ENCODE measurements at places on chromosomes 11 and 22.

GRCh38 chr22:47194476-47195155, 432.2 kb downstream of the TBC1D22A start:
- no peak for DNase-seq

- no peak for DNase-seq
Observed at GRCh38 chr11:128559496-128560103, 27.8 kb downstream of the ETS1 start.

- DNase-seq = no peak
Observed at GRCh38 chr11:102276783-102277182, 40.5 kb upstream of the BIRC3 start.

- DNase-seq = no peak
Observed at GRCh38 chr22:44196731-44197131, 16.0 kb downstream of the PARVG start.

- DNase-seq = no peak
Observed at GRCh38 chr11:128563942-128564641, 23.3 kb downstream of the ETS1 start.

DNA sequence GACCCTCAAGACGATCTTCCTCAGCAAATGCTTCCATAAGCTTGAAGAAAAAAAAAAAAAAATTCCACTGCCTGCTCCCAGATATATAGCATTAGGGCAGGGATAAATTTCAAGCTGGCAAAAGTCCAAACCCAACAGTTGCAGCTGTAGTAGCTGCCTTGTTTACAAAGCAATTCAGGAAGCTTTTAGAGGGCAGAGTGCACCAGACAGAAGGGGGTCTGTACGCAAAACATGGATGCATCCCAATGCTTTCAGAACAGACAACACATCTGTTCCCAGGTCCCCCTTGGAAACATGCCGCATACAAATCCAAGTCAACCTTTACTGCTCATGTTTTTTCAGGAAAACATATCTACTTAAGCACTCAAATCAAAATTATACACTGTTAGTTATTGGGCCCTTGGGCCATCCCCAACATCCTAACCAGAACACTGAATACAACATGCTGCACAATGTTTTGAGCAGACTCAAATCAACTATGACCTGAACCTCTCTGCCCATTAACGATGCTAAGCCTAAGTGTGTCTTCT, 94.5 kb downstream of the CADM1 start:
- DNase-seq = no peak

DNA sequence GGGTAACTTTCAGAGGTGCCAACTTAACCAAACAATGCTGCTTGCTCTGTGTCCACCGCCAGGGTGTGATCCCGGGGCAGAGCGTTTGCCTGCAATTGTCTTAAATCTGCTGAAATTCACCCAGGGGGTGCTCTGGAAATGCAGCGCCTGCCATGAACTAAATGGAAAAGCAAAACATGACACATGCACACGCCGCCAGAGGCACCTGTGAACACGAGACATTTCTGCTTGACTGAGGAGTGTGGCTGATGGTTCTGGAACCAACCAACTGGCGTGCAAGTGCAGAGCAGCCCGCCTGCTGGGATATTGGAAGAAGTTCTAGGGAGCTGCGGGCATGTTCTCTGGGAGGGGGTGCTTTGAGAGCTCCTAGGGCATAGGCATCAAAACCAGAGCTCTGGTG, 30.4 kb downstream of the DSCAML1 start:
- no peak for DNase-seq

DNA sequence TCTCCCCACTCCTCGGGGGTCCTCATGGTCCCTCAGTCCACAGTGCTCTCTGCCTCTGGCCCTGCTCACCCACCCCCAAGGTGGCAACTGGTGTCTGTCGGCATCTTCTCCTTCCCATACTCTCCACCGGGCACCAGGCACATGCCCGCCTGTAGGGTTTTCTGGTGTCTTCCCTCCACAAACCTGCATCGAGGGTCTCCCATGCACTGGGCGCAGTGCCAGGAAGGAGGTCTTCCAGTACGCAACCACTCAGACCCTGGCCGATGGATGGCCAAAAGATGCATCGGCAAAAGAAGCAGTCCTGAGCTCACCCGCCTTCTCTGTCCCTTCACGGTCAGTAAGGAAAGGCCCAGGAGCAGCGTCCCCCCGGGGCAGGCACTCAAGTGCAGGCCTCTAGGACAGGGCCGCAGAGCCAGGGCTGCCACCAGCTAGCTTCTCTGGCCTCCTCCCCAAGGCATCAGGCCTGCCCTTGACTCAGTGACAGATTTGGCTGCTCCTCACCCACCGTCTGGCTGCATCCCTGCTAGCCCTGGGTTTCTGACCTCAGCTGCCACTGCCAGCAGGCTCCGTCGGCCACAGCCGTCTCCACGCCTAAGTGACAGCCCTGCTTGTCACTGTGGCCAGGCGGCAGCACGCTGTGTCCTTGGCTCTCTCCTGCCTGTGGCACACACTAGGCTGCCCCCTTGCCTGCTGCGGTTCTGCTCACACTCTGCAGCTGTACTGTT, 32.1 kb upstream of the IGSF9B start:
- DNase-seq = no peak

GRCh38 chr11:65854161-65854592, 3.8 kb downstream of the CFL1 start:
- no peak for DNase-seq

DNA sequence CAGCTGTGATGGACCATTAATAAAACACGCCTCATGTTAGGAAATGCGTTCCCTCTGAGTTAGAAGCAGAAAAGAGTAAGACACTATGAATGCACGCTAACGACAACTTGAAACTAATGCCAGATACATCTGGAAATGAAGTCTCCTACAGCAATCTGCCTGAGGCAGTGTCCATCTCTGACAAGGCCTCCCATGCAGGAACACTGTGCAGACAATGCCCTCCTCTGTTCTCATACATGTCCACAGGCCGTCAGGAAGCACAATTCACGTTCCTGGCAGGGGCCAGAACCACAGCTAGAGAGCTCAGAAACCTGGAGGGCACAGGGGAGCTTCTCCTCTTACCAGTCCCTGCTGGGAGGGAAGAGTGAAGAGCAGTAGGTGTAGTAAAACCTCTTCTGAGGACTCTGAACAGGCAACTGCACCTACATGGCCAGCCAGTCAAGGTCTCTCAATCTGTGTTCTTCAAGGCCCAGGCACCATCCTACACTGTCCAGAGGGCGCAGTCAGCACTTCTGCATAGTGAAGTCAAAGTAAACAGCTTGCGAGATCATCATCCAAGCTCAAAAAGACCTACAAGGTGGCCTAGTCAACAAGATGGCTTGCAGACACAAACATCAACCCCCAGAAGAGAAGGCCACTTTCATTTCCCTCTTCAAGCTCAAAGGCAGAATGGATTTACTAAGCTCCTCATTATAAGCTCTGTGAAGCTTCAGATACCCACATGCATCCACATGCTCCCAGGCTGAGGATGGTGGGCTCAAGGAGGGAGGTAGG, 41.5 kb upstream of the CYP2D6 start:
- DNase-seq = no peak

GRCh38 chr11:210803-211180, 3.3 kb downstream of the RIC8A start:
- no peak for DNase-seq

- no peak for DNase-seq
Observed at GRCh38 chr11:94546886-94547285, 3.2 kb downstream of the FUT4 start.

DNA sequence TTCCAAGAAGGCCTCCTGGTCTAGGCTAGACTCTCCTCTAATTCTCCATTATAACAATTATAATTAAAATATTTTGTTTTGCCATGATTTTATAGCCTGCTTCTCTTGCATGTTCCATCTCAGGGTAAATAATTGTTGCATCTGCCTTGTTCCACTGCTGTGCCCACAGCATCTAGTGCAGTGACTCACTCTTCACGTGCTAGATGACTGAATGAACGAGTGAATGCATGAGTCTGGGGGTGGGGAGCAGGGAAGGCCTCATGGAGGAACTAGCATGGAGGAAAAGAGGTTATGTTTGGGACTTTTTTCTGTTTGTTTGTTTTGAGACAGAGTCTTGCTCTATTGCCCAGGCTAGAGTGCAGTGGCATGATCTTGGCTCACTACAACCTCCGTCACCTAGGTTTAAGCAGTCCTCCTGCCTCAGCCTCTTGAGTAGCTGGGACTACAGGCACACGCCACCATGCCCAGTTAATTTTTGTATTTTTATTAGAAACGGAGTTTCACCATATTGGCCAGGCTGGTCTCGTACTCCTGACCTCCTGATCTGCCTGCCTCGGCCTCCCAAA, 5.2 kb upstream of the OAF start:
- DNase-seq = no peak

GRCh38 chr11:1390569-1391164, 933 bp downstream of the BRSK2 start:
- DNase-seq = no peak

DNA sequence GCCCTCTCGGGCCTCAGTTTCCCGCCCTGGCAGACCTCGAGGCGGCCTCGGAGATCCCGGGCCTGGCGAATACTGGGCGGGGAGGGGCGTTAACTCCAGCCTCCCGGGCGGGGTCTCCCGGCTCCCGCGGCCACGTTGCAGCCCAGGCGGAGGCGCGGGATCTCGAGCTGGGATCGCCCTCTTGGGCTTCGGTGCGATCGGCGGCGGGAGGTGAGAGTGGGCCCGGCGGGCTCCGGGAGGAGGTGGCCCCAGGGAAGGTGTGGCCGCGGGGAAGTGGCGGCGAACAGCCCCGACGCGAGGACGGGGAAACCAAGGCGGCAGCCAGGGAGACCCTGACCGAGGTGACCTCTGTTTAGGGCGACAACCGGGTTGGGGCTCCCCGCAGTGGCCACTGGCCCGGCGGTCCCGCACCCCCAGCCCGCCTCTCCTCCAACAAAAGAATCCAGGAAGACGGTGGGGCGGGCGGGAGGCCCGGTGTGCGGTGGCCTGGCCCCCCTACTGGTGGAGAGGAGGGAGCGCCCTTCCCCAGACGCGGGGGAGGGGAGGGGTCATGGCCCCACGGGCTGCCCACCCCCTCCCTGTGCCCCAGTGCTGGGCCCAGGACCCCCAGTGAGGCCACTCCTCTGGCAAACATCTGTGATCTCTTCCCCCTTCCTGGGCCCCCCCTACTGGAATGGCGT, at the start of gene PHETA2:
Gene PHETA2, plus strand, starts transcription at position 117 of the 680 bp plus-strand sequence. CDS start 3,046 bp downstream, outside the sequence.
- DNase-seq = no peak

- no peak for DNase-seq
Observed at GRCh38 chr11:113974741-113975470, at the start of gene HTR3A. Gene HTR3A (plus strand): TSS chr11:113975108. CDS start chr11:113975326, 218 bp downstream.

- DNase-seq = no peak
Observed at GRCh38 chr11:92888696-92889095, 80.8 kb upstream of the MTNR1B start.

DNA sequence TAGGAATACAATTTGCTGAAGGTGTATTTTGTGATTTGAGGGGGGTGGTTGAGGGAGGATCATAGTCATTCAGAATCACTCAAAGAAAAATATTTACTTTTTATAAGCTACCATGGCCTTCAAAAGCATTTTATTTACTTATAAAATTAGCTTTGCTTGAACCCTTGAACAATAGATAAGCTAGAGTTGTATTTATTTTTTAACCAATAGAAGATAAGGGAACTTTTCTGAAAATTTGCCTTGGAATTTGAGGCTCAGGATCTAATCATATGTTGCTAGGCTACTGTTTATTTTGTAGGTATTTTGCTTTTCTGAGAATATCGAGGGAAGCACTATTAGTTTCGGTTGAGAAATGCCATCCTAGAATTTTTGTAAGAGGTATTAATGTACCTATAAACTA, 82.1 kb downstream of the EMSY start:
- DNase-seq = no peak

- DNase-seq = no peak
Observed at GRCh38 chr11:65559951-65560537, 1.9 kb upstream of the LTBP3 start.

- no peak for DNase-seq
Observed at GRCh38 chr22:39155421-39155820, 2.9 kb upstream of the CBX7 start.

GRCh38 chr11:10164621-10165020, 129.4 kb downstream of the SBF2 start:
- DNase-seq = no peak

GRCh38 chr22:39090426-39091064, 6.5 kb upstream of the APOBEC3H start:
- DNase-seq = no peak

GRCh38 chr11:68970921-68971636, 9.7 kb downstream of the MRGPRD start:
- DNase-seq = no peak

DNA sequence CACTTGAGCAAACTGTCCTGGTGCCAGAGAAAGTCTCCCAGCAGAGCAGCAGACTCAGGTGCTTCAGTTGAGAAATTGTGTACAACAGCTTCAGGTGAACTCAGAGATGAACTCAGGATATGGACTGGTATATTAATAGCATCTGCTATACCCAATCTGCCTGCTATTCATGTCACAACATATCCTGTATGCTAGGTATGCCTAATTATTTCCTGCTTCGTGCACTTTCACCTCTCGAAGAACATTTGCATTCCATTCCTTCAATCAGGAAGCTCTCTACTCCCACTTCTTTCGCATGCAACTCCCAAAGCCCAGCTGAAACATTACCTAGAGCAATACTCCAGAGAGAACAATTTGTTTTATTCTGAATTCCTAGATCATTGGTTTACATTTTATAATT, 207.7 kb downstream of the KCNA4 start:
- no peak for DNase-seq

- DNase-seq = no peak
Observed at GRCh38 chr11:17736930-17737817, 2.6 kb downstream of the KCNC1 start.

DNA sequence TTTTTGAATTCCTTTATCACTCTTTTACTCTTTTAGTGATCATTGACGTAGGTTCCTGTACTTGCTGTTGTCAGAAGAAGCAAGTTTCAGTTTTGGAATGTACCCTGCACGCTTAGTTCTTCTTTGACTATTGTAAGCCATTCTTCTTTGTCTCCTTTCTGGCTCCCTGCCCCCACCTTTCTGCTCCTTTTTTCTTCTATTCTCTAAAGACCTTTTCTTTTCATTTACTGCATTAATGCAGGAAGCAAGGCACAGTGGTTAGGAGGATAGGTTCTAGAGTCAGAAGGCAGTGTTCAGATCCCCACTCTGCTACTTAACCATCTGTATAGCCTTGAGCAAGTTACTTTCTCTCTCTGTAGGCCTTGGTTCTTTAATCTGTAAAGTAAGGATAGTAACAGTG, 33.7 kb upstream of the RAG2 start:
- no peak for DNase-seq

- DNase-seq = no peak
Observed at GRCh38 chr11:72418834-72419560, 15.3 kb downstream of the CLPB start.

- DNase-seq = no peak
Observed at GRCh38 chr22:36492109-36492508, 10.7 kb upstream of the TXN2 start.

DNA sequence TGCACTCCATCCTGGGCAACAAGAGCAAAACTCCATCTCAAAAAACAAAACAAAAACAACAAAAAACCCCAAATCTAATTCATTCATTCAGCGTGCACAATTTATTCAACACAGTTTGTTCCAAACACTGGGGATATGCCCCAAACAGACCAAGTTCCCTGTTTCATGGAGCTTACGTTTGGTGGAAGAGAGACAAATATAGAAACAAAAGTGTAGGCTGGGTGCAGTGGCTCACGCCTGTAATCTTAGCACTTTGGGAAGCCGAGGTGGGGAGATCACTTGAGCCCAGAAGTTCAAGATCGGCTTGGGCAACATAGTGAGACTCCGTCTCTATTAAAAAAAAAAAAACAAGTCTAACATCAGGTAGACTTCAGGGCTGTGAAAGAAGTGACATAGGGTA, 52.4 kb downstream of the PTPRJ start:
- DNase-seq = no peak

GRCh38 chr11:70064008-70064725, 13.9 kb upstream of the ANO1 start:
- DNase-seq = no peak

- DNase-seq = no peak
Observed at GRCh38 chr11:33984682-33985389, 66.7 kb upstream of the CAPRIN1 start.

GRCh38 chr11:796565-797295, 1.4 kb downstream of the SLC25A22 start:
- DNase-seq = no peak

Measured in iPS DF 19.7 (cell line).